ENCODE measurements at places on chromosomes 13 and 19.
A peak's percentile ranks its signal among the peaks of the same experiment; 100 is the strongest.

GRCh38 chr19:46133101-46133627, 8.7 kb upstream of the IGFL3 start:
- no peak for DNase-seq

GRCh38 chr13:51729866-51730553, 74.0 kb downstream of the DHRS12 start:
- DNase-seq = no peak

GRCh38 chr19:3698974-3699740, 1.1 kb downstream of the PIP5K1C start:
- no peak for DNase-seq

DNA sequence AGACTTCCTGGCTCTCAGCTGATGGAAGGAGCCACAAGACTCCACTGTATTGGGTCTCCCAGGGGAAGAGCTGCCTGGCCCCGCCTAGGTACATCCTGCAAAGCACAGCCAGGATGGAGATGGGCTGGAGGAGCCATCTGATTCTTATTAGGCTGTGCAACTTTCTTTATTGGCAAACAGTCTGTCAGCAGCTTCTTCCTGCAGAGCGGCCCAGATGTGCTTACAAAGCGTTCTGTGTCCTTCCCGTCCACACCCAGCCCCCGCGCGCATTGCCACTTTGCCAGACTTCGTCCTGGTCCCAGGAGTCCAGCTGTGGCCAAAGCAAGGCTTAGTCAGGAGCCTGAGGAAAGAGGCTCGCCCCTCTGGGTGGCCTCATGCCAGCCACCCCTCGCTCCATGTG, 409.3 kb downstream of the ZNF536 start:
- DNase-seq = no peak

GRCh38 chr13:27354379-27354778, 70.0 kb upstream of the GTF3A start:
- DNase-seq = no peak

- no peak for DNase-seq
Observed at GRCh38 chr13:103107580-103107979, 41.4 kb upstream of the SLC10A2 start.

GRCh38 chr19:44609219-44609618, 4.1 kb upstream of the IGSF23 start:
- no peak for DNase-seq

GRCh38 chr19:37990362-37990761, 83.4 kb downstream of the SIPA1L3 start:
- DNase-seq = no peak

DNA sequence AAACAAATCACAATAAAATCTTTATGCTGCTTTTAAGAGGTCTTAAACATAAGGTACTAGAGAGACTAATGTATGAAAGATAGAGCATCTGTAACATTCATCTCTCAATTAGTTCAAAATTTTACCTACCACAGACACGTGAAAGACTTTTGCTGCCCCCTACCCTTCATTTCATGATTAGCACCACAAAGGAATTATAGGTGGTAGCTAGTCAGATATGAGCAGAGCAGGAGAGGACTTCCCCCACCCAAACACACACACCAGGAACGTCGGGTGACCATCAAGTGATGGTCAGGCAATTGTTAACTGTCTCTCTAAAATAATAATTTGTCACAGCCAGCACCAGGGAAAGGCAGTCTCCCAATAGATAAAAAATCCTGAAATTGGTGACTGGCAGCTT, 1531.7 kb upstream of the SPRY2 start:
- no peak for DNase-seq

DNA sequence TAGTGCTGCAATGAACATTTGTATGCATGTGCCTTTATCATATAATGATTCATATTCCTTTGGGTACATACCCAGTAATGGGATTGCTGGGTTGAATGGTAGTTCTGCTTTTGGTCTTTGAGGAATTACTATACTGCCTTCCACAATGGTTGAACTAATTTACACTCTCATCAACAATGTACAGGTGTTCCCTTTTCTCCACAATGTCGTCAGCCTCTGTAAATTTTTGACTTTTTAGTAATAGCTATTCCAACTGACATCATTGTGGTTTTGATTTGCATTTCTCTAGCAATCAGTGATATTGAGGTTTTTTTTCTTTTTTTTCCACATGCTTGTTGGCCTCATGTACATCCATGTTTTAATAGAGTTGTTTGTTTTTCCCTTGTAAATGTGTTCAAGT, 2473.5 kb downstream of the PCDH9 start:
- DNase-seq = no peak

DNA sequence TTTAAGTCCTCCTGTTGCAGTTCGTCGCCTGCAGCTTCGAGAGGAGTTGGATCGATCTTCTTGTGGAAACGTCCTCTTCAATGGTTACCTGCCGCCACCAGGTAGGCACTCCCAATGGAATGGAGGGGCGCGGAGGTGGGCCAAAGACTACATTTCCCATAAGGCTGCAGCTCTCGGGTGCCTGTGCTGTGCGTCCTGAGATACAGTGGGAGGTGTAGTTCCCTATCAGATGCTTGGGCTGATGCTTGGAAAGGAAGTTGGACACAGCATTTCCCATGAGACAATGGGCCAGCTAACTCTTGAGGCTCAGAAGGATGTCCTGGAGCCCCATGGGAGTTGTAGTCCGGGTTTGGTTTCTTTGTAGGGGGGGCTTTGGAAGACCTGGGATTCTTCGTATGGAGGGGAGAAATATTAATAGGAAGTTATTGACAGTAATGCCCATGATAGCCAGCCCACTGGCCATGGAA, 1.8 kb downstream of the SHKBP1 start:
- no peak for DNase-seq

GRCh38 chr19:38970664-38971532, 4.6 kb downstream of the FBXO17 start:
- no peak for DNase-seq

DNA sequence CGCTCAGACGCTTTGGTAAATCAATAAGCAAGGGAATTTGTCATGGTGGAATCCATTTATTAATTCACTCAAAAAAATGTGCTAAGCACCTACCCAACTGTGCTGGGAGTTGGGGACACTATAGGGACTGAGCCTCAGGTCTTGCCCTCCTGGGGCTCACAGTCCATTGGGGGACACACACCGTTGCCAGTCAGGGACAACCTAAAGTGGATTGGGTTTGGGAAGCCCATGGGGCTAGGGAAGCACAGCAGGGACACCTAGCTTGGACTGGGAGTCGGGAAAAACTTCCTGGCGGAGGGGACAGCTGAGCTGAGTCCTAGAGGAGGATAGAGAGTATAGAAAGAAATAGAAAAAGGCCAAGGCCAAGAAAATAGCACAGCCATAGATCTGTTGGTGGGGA, 8.5 kb downstream of the FOSB start:
- no peak for DNase-seq

DNA sequence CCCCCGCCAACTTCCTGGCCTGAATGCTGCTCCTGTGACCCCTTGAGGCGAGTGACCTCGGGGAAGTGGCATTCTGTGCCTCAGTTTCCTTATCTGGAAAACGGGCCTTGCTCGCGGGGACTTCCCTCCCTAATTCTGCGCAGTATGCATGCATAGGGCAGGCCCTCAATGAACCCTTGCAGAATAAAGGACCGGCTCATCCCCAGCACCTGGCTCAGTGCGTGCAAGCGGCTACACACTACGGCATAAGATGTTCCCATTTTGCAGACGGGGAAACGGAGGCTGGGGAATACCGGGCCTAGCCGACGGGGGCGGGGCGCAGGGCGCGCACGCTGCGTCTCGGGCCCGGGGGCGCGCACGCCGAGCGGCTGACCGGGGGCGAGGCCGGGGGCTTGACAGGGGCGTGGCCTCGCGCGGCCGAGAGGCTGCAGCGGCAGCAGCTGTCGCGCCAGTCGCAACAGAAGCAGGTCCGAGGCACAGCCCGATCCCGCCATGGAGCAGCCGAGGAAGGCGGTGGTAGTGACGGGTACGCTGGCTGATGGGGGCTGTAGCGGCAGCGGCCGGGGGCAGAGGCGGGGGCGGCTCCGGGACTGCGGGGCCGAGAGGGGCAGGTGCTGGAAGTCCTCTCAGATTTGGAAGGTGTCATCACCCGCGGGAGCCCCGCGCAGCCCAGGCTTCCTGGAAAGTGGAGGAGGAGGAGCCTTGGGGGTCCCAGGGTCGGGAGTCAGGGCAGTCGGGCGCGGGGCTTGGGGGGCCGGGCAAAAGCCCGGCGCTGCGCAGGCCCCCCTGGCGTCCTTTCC, at the start of gene PGPEP1:
PGPEP1 (plus strand) TSS at position 409 of the 800 bp plus-strand sequence; CDS start at position 493, 84 bp downstream.
- peak; percentile 84 for DNase-seq

GRCh38 chr13:110565296-110565695, 3.8 kb upstream of the RAB20 start:
- no peak for DNase-seq

GRCh38 chr13:60627071-60627686, 230.2 kb downstream of the TDRD3 start:
- DNase-seq = no peak

- no peak for DNase-seq
Observed at GRCh38 chr13:106685143-106685542, 117.2 kb upstream of the ARGLU1 start.

GRCh38 chr13:41533266-41534052, 76.1 kb downstream of the RGCC start:
- DNase-seq = no peak

- no peak for DNase-seq
Observed at GRCh38 chr13:92838786-92839185, 387.8 kb upstream of the GPC6 start.

- no peak for DNase-seq
Observed at GRCh38 chr13:112996671-112997091, 27.7 kb downstream of the MCF2L start.

DNA sequence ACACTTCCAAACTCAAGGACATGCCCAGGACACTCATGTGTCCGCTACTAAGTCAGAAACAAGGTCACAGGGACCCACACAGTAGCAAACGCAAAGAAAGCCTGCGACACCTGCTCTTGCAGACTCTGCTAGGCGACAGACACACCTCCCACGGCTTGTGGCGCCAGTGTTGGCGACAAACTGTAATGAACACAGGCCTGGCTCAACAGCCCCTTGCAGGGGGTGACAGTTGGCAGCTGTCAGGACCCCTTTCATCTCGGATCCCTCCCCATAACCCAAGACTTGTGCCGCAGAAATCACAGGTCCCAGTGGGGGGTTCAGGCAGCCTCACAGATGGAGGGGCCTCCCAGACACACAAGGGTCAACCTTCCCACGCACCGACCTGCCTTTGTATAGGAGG, 364 bp downstream of the CKM start:
- no peak for DNase-seq

- DNase-seq = no peak
Observed at GRCh38 chr13:114110091-114110829, 22.2 kb downstream of the RASA3 start.

DNA sequence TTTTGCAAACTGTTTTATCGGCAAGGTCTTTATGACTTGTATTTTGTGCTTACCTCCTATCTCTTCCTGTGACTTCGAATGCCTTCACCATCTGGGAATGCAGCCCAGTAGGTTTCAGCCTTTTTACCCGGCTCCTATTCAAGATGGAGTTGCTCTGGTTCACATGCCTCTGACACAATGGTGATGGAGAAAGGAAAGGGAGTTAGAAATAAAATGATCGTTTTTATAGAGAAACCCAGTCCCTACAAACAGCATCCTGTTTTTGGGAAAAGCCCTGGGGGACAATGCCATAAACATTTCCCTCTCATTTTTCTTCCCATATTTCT, 27.5 kb upstream of the SLC46A3 start:
- DNase-seq = no peak

DNA sequence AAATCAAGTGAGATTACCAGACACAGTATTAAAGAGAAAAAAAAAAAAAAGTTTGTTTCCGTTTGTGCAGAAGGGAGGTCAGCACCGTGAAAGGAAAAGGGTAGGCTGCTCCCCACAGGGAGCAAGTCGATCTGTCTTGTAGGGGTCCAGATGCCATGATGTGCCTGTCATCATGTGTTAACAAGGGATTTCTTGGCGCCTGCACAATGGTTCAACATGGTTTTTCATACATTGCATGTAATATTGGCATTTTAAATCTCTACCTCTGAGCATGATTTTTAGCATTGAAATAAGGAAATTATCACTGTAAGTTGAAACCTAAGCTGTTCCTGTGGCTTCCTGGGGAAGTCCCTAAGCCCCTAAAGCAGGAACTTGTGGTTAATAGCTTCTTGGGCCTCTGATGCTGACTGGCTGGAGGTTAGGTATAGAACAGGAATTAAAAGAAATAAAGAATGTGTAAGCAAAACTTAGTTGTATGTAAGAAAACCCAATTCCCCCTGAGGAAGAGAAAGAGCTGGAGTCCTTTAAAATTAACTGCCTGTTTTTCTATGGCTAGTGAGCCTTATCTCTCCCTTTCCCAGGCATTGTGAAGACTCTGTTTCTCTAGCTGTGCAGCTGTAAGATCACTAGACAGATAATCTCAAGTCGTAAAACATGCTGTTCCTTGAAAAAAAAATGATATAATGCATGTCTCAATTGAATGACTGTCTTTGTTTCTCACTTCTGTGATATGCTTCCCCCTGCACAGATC, 7.4 kb upstream of the FCGBP start:
- DNase-seq = no peak

DNA sequence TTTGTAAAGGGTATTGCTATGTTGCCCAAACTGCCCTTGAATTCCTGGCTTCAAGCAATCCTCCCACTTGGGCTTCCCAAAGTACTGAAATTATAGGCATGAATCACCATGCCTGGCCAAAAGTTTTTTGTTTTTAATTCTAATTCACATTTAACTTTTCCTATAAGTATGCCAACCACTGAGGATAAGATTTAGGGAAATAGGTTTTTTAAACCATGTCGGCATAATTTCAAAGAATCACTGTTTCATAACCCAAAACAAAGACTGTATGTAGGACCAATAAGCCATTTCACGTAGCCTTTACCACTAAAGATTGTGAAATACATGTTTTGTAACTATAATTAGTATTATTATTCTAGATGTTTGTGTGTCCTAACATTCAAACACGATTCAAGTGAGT, 8.2 kb downstream of the ZDHHC20 start:
- no peak for DNase-seq

- no peak for DNase-seq
Observed at GRCh38 chr19:48421548-48421947, 24.2 kb upstream of the GRWD1 start.

GRCh38 chr13:42549552-42549936, 24.4 kb upstream of the TNFSF11 start:
- DNase-seq = no peak

- DNase-seq = no peak
Observed at GRCh38 chr19:6737873-6738786, 750 bp upstream of the GPR108 start.

DNA sequence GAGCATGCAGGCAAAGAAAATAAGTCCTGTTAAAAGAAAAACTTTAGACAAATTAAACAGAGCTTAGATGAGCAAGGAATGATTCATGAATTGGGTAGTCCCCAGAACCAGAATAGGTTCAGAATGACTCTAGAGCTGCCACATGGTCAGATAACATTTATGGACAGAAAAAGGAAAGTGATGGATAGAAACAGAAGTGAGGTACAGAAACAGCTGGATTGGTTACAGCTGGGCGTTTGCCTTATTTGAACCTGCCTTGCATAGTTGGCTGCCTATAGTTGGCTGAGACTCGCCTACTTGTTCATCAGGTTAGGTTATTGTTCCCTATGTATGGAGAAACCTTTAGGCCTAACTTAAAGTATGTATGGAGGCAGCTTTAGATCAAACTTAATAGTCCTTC, 35.4 kb downstream of the WDFY2 start:
- DNase-seq = no peak

GRCh38 chr13:47822036-47822435, 179.0 kb downstream of the SUCLA2 start:
- no peak for DNase-seq

GRCh38 chr19:43465468-43466120, at the start of gene LYPD3:
Gene LYPD3, minus strand, starts transcription at chr19:43465608. Its CDS starts 37 bp downstream, at chr19:43465571.
- no peak for DNase-seq

- no peak for DNase-seq
Observed at GRCh38 chr19:15124572-15125231, 17.5 kb downstream of the SYDE1 start.

GRCh38 chr13:106530171-106530851, 5.2 kb downstream of the EFNB2 start:
- DNase-seq = no peak

Data from type B pancreatic cell (in vitro differentiated cells).